ENCODE measurements at places on chromosomes 1 and 21.

DNA sequence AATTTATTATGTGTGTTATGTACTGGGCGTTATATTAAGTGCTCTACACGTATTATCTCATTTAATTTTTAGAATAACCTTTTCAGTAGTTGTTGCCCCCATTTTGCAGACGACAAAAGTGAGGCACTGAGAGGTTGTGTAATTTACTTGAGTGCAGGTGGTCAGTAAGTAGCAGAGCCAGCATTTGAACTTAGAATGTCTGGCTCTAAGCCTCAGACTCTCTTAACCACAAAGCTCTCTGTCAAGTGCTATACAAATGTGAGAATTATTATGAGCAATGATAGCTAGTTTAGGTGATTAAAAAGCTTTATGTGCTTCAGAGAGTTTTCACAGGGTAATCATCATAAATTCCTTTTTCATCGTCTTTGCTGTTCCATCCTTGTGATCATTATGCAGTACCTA, 96.3 kb upstream of the UBE2U start:
- no peak for DNase-seq

- no peak for DNase-seq
These were observed 16.7 kb upstream of the DISP1 start for GRCh38 chr1:222798116-222798515.

DNA sequence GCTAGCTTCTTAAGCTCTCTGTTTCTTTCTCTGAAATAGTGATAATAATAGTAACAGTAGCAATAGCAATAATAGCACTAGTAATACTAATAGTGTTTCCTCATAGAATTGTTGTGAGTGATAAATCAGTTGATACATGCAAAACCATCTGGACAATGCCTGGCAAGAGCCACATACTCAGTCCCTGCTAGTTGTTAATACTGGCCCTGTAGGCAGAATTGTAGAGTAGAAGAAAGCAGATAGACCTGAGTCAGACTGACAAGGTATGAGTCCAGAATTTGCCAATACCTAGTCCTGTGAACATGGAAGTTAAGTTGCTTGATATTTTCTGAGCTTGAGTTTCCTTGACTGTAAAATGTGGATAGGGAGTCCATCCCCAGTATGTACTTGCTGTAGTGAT, 171.9 kb downstream of the C1orf21 start:
- DNase-seq: no peak

DNA sequence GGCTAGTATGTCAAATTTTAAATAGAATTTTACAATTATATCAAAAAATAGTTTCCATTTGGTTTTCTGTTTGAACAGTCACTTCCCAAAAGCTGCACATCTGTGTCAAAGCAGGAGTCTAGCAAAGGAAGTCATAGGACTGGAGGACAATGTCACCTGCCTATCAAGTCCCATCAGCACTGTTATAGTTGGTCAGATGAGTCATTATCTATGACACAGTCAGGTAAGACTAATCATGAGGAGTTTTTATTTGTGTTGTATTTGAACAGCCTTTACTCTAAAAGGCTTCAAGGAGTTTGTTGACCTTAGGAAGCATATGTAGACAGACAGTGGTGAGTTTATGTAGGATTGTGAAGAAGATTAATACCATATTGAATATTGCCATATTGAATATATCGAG, 74.2 kb upstream of the QSOX1 start:
- DNase-seq: no peak

GRCh38 chr21:17903029-17903806, 84.1 kb upstream of the C21orf91 start:
- DNase-seq: no peak

GRCh38 chr21:36419996-36420395, 34.8 kb downstream of the CHAF1B start:
- DNase-seq: peak; percentile 28

GRCh38 chr1:177800400-177801088, 169.3 kb downstream of the SEC16B start:
- no peak for DNase-seq
